ENCODE measurements at places on chromosomes 3 and 15.

GRCh38 chr3:44913868-44914468 lies 39.6 kb downstream of the TGM4 start:
- peak; percentile 13 for DNase-seq

GRCh38 chr15:83685916-83686332 lies 32.0 kb downstream of the ADAMTSL3 start:
- no peak for DNase-seq

- no peak for DNase-seq
These were observed 4.3 kb downstream of the ZNF860 start for GRCh38 chr3:31985831-31986230.

DNA sequence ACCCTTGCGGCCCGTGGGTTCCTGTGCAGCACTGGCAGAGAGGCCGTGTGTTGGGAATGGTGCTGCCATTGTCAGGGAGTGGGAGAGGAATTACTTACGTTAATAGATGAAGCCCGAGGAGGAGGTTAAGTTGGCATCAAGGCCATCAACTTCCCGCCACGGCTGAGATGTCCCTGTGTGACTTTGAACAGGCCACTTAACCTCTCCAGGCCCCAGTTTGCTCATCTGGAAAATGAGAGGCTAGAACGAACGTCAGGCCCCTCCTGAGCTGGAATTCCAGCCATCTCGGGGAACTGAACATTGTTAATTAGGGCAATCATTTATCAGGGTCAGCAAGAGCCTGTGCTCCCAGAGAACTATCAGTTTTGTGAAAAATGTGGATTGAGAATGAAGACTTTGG lies 91.4 kb upstream of the MYZAP start:
- no peak for DNase-seq

DNA sequence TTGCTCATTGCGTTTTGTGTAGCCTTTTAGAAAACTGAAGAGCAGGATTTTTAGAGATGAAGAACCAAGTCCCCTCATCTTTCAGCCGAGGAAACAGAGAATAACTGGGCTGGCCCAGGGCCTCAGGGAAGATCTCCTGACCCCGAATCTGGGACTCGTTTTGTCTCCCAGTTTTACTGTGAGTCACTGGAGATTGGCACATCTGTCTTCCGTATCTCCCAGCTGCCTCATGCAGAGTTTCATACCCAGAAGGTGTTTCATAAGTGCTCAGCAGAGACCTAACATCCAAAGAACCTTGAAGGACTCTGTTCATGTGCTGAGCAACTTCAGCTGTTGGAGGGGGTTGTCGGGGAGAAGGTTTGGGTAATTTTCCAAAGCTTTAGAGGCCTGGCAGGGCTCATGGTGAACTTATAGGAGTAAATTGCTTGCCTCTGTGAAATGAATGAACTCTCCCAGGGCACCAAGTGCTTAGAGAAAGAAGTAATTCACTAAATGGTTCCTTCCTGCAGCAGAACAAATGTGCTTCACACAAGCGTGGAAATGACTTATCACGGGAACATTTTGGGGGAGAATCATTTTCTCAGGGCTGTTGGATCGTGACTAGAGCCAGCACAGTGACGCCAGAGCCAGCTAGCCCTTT lies 121.4 kb downstream of the FAM43A start:
- DNase-seq: no peak

DNA sequence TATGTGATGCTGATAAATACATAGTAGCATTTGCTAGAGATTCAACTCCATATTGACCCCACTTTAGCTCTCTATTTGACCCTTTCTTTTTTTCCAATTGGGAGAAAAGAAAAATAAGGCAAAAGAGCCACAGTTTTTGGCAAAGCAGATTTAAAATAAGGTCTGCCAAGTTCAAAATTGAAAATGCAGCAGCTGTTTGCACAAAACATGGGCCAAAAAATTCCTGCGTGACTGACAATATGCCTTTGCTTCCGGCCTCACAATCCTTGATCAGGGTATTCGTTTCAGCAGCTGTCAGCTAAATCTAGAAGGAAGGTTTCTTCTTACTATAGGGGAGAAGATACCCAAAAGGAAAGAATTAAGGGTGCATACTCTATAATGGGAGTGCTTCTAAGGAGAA lies 563.5 kb upstream of the CCDC54 start:
- DNase-seq: no peak

- no peak for DNase-seq
These were observed 203.3 kb upstream of the AGTR1 start for GRCh38 chr3:148494451-148494850.

DNA sequence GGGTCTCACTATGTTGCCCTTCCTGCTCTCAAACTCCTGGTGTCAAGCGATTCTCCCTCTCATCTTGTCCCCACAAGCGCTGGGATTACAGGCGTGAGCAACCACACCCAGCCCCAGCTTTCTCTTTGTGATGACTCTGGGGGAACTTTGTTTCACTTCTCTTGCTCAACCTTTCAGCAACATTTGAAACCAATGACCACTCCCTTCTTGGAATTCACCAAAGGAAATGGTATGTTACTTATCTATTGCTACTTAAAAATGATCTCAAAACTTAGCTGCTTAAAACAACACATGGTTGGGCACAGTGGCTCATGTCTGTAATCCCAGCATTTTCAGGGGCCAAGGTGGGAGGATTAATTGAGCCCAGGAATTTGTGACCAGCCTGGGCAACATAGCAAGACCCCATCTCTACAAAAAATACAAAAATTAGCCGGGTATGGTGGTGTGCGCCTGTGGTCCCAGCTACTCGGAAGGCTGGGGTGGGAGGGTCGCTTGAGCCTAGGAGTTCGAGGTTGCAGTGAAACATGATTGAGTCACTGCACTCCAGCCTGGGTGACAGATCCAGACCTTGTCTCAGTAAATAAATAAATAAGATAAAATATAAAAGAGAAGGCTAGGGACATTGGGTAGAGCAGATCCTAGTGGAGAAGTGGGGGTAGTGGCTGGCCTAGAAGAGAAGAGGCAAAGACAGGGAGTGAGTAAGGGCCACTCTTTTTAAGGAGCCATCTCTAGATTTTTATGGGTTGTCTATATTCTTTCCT lies 10.3 kb upstream of the COPG1 start:
- DNase-seq: no peak

- DNase-seq: no peak
These were observed 534.6 kb upstream of the ATP11B start for GRCh38 chr3:182258538-182259177.

DNA sequence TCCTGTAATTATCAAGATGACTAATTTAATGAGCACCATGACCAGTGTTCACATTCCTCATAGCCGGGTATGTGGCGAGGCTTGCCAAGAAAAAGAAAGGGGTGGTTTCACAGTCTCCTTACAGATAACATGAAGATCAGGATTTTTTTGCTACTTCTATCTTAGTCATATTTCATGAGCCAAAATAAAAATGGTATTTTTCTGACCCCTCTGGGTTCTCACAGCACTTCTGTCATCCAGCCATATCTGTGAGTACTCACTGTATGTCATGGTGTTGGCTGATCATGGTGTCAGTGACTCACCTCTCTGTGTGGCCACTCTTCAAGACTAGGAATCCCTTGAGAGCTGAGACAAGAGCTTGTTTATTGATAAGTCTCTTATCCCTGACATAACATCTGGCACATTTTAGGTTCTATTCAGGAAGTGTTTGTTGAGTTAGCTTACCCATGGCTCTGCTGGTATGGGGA lies 130.5 kb upstream of the LMCD1 start:
- DNase-seq: no peak

GRCh38 chr3:141996437-141996836 lies 120.0 kb downstream of the ATP1B3 start:
- DNase-seq: no peak

DNA sequence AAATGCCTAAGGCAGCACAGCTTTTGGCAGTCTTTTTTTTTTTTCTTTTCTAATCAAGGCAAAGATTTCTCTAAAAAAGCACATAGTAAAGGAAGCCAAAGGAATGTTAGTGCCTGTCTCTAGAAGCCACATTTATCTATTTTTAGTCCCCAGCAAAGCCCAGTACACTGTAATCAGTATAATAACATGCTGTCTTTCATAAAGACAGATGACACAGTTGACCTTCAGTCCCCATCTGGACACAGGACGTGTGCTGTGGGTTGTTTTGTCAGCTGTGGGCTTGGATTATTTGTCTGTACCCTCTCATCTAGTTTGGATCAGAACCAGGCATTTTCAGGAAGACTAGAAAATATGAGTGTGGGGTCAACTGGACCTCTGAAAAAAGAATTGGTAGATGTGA lies 110.4 kb upstream of the CTNNB1 start:
- DNase-seq: no peak

GRCh38 chr15:31934821-31935220 lies 95.5 kb upstream of the CHRNA7 start:
- DNase-seq: no peak

DNA sequence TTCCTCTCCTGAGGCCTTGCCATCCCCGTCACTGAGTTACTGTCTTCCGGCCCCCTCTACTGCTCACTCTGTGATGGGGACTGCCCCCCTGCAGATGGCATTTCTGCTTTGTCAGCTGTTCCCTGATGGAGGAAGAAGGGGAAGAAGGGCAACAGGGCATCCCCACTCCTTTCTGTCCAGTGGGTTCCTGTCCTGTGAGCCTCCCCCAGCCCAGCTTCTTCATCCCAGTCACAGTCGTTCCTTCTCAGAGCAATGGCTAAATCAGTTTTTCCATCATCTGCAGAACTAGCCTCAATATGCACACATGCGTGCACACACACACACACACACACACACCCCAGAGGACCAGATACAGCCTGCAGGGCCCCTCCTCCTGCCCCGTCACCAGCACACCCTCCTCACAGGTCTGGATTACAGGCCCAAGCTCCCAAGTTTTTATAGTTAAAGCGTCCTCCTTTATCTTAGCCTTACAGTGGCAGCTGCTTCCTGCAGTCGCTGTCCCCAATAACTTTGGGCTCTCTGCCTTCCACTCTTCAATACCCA lies 21.4 kb downstream of the ALDH1L1 start:
- DNase-seq: no peak

GRCh38 chr3:64176461-64176996 lies 48.7 kb downstream of the PRICKLE2 start:
- no peak for DNase-seq

Measured in stimulated activated CD4-positive, alpha-beta T cell treated with anti-CD3 and anti-CD28 coated beads, Interleukin-12 subunit alpha, Interleukin-12 subunit beta, amount 100 ng/mL, for 24 hours (primary cell).